Stimulated activated CD4-positive, alpha-beta T cell treated with anti-CD3 and anti-CD28 coated beads, Interleukin-12 subunit alpha, Interleukin-12 subunit beta, amount 100 ng/mL, for 48 hours (primary cell): ENCODE measurements at places on chromosomes 5 and 9.

DNA sequence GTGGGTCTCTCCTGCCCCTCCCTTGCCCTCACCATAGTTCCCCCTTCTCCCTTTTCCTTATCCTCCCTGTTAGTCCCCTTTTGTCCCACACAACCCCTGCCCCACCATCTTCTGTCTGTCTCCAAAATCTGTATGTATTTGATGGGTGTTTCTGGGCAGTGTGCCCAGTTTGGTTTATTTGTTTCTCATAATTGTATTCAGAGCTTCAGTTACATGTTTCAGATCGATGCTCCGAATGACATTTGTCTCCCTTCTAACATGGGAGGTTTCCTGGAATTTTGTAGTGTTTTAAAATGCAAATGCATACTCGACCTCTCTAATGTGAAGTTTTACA, 22.2 kb downstream of the FBXL7 start:
- DNase-seq = no peak

DNA sequence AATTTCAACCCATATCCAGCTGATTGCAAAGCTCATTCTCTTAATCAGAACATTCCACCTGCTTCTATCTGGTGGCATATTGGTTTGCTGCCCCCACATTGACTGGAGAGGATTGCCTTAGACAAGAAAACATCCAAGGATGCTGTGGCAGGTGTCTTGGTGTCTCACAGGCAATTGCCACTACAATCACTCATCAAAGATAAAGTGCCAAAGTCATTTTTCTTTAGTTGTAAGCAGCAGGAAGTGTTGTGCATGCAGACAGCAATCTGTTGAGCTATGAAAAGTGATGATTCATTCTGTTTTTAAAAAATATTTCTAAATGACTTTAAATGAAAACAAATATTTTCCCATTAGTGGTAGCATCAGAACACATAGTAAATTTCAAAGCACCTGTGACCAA, 53.9 kb downstream of the CDH6 start:
- DNase-seq = no peak

- DNase-seq = no peak
Observed at GRCh38 chr5:126707080-126707479, 69.9 kb upstream of the LMNB1 start.

GRCh38 chr5:84693256-84693655, 308.6 kb upstream of the EDIL3 start:
- no peak for DNase-seq

- no peak for DNase-seq
Observed at GRCh38 chr9:8651070-8651845, 851.7 kb upstream of the DMAC1 start.

DNA sequence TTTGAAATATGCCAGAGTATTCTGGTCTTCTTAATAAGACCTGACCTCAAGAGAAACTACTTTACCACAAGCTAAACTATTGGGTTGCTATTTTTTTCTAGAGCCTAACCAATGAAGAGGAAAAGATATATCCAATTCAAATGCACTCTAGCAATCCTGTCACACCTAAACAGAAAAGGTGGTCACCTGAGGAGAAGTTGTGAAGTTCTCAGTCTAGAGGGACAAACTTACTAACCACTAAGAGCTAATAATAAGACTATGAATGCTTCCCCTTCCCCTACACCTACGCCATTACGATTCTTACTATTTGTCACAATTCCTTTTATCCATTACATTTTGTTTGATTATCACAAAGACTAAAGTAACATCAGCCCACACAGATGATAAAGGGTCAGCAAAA, 29.7 kb downstream of the RLN2 start:
- no peak for DNase-seq

- DNase-seq = no peak
Observed at GRCh38 chr5:123732257-123732656, 220.3 kb downstream of the CSNK1G3 start.

- no peak for DNase-seq
Observed at GRCh38 chr5:74327339-74327685, 313.2 kb downstream of the ENC1 start.

- no peak for DNase-seq
Observed at GRCh38 chr9:116149844-116150243, 3.7 kb upstream of the PAPPA start.

GRCh38 chr5:96338091-96338490, 95.0 kb downstream of the PCSK1 start:
- DNase-seq = no peak

DNA sequence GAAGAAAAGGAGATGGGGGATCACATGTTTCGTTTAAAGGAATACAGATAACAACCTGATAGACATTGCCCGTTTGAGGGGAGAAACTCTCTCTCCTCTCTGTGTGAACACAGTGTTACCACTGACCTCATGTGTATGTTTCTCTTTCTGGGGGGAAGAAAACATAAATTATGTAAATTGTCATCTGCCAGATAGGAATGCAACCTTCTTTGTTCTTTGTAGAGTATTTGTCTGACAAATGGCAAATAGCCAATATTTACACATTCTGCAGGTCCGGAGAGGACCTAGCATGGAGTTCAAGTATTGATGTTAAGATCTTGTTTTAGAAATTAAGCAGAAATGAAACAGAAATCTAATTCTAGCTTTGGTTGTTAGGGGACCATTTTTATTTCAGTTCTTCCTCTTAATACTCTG, 276.3 kb downstream of the SAXO1 start:
- DNase-seq = no peak

DNA sequence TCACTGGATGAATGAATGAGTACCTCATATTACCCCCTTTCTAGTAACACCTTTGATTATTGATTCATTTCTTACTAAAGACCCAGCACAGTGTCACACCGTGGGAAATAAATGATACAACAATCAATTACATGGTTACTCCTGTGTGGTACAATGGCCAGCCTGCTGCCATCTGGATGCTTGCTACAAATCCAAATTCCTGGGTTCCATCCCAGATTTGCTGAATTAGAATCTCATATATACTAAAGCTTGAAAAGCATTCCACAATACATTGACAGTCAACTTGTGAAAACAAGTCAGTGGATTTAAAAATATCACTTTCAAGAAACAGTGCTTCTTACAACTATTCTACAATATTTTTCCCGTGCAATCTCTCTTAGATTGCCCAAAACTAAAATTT, 989.3 kb downstream of the PTPRD start:
- DNase-seq = no peak

DNA sequence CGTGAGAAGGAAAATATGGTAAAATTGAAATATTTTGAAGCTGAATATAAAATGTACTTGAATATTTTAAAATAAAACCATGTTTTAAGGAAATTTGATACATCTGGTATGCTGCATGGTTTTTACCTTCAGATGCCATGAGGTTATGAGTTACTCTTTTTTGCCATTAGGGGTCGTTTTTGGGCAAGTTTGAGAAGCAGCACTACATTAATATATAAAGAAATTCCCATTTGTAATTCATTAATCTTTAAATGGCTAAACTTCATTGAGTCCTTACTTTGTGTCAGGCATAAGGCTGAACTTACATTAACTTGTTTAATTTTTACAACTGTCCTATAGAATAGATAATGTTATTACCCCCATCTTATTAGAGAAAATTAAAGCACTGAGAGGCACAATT, 152.3 kb downstream of the KDM4C start:
- no peak for DNase-seq

GRCh38 chr5:135126688-135127438, 92.8 kb upstream of the PITX1 start:
- DNase-seq = no peak
